ENCODE measurements at places on chromosomes 2 and 18.

DNA sequence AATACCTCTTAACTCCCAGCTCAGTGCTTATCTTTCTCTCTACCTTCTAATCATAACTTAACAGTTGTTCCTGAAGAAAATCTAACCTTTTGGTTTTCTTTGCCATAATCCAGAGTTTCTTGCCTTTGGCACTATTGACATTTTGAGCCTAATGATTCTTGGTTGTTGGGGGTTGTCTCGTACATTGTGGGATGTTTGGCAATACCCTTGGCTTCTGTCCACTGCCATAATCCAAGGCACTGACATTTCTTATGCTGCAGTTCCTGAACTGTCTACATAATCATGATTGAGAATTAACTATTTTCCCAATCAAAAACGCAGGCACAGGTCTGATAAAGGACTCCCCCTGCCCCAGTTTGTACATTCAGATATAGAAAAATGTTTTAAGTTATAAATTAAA is 203.2 kb upstream of the MEX3C start:
- DNase-seq = no peak

GRCh38 chr18:65398347-65399075 is 352.3 kb upstream of the CDH7 start:
- DNase-seq = no peak

- DNase-seq = no peak
These were observed 779 bp downstream of the DGKD start for GRCh38 chr2:233354971-233355574.

- DNase-seq = no peak
These were observed 88.2 kb downstream of the ZNF532 start for GRCh38 chr18:58952858-58953257.

DNA sequence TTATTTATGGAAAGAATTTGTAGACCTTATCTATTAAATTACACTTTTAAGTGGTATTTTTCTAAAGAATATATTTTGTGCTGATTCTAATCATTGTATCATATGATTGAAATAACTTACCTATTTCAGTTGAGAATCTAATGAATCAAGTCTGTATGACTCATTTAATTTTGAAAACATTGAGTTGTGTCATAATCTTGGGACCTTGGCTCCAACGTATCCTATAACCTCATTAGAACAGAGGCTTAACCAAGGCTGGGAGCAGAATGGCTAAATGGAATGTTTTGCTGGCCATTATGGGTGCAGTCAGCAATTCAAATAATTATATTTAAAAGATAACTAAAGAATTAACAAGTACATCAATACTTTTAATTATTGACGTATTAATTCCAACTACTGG is 19.6 kb upstream of the GULP1 start:
- DNase-seq = no peak

GRCh38 chr2:23772056-23772455 is 154.9 kb downstream of the ATAD2B start:
- no peak for DNase-seq
